ENCODE measurements at places on chromosomes 1 and 21.

- DNase-seq: no peak
Measured at GRCh38 chr21:24824209-24824608, 783.1 kb downstream of the MRPL39 start.

DNA sequence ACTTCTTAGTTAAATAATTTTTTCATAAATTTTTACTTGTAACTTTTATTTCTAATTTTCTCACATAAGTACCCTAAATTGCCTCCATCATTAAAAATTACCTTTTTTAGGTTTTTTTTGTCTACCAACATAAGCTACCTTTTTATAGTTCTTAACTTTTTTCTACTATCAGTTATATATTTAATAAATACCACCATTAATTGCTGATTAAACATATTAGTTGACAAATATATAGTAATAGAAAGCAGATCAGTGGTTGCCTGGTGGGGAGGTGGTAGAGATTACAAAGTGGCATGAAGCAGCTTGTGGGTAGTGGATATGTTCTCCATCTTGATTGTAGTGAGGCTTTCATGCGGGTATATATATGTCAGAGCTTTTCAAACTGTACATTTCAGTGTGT lies 6.1 kb upstream of the SH3BP5L start:
- no peak for DNase-seq

DNA sequence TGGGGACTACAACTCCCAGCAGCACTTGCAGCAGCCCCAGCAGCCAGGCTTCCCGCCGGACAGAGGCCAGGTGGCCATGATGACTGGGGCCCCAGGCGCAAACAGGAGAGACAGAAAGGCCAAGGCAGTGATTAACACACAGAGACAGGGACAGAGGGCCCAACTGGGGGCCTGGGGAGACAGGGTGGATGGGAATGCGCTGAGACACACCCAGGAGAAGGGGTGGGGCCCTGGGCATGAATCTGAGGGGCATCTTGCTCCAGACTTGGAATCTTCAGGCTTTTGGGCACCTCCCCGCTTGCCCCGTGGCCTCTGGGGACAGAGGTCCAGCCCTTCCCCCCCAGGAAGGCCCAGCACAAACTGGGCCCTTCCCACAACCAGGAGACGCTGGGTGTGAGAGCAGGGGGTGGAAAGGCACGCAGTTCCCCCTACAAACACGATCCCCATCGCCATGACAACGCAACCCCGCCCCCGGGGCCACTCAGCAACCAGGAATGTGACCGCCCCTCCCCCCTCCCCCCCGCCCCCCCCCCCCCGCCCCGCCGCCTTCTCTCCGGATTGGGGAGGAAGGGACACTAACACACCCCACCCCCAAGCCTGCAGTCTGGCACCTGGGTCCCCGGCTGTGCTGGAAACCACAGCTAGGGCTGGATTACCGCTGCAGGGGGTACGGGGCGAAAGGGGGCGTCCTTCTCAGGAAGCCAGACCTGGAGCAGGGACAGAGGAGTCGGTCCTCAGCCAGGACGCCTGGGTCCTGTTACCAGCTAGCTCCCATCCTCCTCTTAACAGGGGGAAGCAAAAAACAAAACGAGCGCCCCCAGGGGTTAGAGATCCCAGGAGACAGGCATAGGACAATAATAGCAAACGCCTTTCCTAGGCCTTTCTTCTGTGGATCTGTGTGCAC lies 4.5 kb downstream of the HDGF start:
- peak; percentile 91 for DNase-seq

- DNase-seq: no peak
Measured at GRCh38 chr1:184390889-184391288, 4.1 kb downstream of the C1orf21 start.

GRCh38 chr21:15592271-15592860 lies 137.4 kb upstream of the USP25 start:
- no peak for DNase-seq

DNA sequence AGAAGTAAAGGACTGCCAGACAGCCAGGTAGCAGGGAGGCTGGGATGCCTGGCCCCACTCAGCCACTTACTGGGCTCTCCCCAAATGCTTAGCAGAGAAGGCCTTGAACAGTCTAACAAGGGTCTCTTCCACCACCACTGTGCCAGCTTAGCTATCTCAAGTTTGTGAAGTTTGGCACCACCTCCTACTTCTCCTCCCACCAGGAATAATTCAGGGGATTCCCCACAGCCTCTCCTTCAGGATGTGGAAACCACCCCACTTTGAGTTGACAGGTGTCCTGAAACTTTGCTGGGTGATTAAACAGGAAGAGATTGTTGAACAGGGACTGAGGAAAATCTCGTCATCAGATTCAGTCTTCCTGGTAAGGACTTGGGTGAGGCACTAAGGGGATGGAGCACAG lies 59.4 kb upstream of the ATP1B1 start:
- DNase-seq: no peak

GRCh38 chr1:109897259-109897955 lies 13.2 kb upstream of the CSF1 start:
- no peak for DNase-seq

GRCh38 chr1:241622669-241623068 lies 17.5 kb downstream of the CHML start:
- DNase-seq: peak; percentile 66

- DNase-seq: no peak
Measured at GRCh38 chr1:228020686-228021354, 14.0 kb downstream of the WNT3A start.

- DNase-seq: no peak
Measured at GRCh38 chr1:73736125-73736524, 461.9 kb downstream of the LRRIQ3 start.

DNA sequence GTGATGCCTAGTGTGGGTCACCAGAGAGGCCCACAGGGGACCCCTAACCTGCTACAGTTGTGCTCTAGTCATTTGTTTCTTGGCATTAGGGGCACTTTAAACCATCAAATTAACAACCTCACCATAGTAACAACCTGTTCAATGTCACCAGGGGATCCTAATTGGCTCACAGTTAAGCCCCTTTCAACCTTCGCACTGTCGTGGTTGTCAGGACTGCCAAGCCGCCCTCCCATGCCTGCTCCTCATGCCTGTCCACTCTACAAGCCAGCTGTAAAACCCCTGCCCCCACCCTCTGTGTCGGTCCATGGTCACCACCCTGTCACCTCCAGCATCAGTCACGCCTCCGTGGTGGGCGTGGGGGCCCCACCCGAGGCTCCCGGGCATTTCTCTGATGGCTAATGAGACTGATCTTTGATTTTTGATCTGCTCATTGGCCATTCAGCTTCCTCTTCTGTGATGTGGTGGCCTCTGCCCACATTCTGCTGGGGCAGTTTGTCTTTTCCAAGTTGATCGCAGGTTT lies 96.6 kb downstream of the WDR4 start:
- DNase-seq: no peak

GRCh38 chr21:37878946-37879660 lies 37.2 kb downstream of the KCNJ6 start:
- no peak for DNase-seq

GRCh38 chr1:96792220-96792619 lies 70.6 kb downstream of the PTBP2 start:
- DNase-seq: no peak

DNA sequence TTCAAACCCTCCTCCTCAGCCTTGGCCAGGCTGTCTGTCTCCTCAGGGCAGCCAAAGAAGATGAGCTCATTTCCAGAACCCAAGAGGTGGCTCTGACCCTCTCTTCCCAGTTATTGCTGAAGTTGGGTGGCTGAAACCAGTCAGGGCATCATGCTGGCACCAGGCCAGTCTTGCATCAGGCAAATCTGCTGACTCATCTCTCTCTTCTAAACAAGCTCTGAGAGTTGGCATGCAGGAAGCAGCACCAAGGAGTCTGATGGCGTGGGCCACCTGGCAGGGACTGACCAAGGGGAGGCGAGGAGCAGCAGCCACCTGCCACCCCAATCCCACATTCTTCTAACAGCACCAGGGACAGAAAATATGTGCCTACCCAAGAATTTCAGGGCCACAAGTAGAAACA lies 104.8 kb upstream of the ATP1A1 start:
- peak; percentile 79 for DNase-seq

DNA sequence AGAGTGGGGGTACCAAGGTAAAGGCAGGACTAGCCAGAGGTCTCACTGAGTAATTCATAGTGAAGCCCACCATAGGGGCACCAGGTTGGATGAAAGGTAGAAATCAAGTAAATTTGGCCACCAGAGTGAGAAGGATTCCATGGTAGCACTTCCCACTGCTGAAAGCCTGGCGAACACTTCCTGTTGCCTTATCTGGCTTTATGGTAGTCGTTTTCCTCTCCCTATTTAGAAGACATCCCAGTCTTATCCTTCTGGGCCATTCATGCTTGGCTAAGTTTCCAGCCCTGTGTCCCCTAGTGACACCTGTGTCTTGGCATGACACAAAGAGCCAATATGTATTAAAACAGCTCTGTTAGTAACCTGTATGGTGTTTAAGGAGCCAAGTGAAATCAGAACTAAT lies 74.3 kb upstream of the SIPA1L2 start:
- DNase-seq: no peak

- DNase-seq: no peak
Measured at GRCh38 chr1:15948595-15949452, 27.1 kb downstream of the ZBTB17 start.

DNA sequence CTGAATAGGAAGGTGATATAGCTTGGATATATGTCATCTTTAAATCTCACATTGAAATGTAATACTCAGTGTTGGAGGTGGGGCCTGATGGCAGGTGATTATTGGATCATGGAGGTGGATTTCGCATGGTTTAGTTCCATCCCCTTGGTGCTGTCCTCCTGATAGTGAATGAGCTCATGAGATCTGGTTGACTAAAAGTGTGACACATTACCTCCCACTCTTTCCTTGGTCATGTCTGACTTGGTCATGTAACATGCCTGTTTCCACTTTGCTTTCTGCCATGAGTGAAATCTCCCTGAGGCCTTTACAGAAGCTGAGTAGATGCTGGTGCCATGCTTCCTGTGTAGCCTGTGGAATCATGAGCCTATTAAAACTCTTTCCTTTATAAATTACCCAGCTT lies 664.5 kb upstream of the NR5A2 start:
- no peak for DNase-seq

GRCh38 chr1:164785841-164786534 lies 227.0 kb downstream of the PBX1 start:
- DNase-seq: no peak

DNA sequence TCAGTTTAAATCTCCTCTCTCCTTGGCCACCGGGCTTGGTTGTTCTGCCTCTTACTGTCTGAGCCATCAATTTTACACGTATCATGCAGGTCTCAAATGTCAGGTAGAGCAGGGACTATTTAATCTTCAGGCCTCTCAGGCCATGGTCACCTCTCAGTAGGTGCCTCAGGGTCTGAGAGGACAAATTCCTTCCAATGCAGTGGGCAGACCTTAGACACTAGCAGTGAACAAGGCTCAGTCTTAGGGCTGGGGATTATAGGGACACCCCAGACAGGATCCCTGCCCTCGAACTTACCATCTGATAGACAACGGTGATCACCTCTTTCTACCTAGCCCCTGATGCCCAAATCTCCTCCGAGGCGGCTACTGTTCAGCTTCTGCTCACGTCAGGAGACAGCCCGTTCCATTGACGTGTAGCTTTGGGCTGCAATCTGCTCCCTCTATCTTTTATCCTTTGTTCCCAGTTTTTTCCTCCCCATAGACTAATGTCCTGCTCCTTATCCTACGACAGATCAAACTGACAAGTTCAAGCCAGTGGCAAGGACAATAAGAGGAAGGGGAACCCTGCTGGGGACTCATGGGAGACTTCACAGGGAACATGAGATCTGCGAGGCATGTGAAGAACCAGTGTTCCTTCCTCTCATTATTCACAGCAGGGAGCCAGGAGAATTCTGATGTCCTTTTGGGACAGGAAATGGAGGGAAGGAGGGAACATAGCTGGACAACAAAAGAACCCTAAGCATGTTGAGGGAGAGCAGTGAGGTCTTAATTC lies 1.4 kb upstream of the MYOG start:
- no peak for DNase-seq

DNA sequence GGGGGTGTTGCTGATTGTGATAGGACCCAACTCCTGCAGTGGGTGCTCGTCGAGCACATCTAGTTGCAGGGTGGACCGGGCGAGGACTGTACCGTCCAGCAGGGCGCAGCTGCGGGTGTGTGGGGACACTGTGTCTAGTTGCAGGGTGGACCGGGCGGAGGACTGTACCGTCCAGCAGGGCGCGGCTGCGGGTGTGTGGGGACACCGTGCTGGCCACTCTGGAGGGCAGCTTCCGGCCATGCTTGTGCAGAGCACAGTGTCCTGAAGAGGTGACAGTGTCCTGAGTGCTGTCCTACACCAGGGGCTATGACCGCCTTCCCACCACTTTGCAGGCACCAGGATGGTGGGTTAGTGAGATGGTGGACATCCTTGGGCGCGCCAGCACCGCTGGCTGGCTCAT lies 4.6 kb upstream of the TRPM2 start:
- DNase-seq: no peak

DNA sequence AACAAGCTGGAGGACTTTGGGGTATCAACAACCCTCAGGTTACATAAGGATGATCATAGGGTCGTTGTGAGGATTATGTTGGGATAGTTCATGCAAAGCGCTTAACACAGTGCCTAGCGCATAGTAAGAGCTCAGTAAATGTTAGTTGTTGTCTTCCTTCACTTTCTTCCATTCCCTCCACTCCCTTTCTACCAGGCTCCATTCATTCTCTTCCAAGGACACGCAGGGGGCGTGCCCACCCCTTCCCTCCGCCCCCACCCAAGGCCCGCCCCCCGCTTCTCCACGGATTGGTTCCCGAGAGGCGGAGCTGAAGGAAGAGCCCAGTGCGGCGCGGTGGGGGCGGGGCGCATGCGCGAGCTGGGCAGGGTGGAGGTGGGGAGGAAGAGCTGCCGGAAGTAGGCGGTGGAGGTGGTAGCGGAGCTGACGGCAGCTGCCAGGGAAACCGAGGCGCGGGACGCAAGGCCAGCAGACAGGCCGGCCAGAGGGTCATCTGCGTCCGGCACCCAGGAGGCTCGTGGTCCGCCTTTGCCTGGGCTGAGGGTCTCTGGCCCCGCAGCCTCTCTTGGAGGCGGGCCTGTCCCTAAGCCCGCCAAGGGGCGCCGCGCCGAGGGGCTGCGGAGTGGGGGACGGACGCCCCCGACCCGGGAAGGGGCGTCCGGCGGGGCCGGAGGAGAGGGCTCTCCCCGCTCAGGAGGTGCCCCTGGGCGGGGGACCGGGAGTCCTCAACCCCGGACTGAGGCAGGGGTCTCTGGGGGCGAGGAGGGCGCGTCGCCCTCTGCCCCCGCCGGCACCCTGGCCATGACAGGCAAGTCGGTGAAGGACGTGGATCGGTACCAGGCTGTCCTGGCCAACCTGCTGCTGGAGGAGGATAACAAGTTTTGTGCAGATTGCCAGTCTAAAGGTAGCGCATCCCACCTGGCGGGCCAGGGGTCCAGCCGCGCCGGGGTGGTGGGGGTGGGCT lies at the start of gene SMAP2:
Gene SMAP2, plus strand, starts transcription at position 405 of the 961 bp plus-strand sequence. Its CDS starts 394 bp downstream, at position 799.
- DNase-seq: peak; percentile 99

GRCh38 chr1:168964478-168964877 lies 142.0 kb upstream of the ATP1B1 start:
- DNase-seq: no peak
